Inflammatory macrophage treated with lipopolysaccharide for 4 hours (primary cell): ENCODE measurements at places on chromosomes 2 and 18.
A peak's percentile ranks its signal among the peaks of the same experiment; 100 is the strongest.

GRCh38 chr18:79872527-79873444 lies 75.0 kb downstream of the KCNG2 start:
- no peak for DNase-seq

GRCh38 chr2:42112418-42112817 lies 56.7 kb upstream of the EML4 start:
- peak; percentile 57 for DNase-seq

- no peak for DNase-seq
These were observed 553 bp downstream of the TIGD1 start for GRCh38 chr2:232549655-232550353.

GRCh38 chr2:73141896-73142295 lies 29.1 kb upstream of the RAB11FIP5 start:
- DNase-seq = peak; percentile 40

- DNase-seq = peak; percentile 19
These were observed 173.4 kb upstream of the TRIB2 start for GRCh38 chr2:12543076-12543977.

DNA sequence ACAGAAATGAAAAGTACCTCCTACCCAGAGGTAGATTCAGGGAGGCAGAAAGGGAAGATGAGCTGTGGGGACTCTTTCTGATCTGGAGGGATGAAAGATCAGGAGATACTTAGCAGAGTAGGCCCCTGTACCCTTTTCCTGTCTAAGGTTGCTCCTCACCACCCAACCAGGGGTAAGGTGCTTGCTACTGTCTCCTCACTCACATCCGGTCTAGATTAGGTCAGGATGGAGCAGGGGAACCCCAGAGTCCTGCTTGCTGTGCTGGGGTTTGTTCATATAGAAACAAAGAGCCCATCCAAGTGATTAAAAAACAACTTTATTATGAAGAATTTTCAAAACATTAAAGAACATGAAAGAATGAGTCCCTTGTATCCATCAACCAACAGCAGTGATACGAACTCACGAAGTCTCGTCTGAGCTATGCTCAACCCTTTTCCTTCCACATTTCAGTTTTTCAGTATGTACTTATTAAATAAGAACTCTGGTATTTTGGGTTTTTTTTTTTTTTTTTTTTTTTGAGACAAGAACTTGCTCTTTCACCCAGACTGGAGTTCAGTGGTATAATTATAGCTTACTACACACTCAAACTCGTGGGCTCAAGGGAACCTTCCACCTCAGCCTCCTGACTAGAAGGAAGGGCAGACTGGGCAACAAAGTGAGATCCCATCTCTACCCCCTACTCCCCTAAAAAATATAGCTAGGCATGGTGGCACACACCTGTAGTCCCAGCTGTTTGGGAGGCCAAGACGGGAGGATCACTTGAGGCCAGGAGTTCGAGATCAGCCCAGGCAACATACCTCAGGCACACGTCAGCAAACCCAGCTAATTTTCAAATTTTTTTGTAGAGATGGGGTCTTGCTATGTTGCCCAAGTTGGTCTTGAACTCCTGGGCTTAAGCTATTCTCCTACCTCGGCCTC lies 28.5 kb upstream of the MCFD2 start:
- DNase-seq = no peak

DNA sequence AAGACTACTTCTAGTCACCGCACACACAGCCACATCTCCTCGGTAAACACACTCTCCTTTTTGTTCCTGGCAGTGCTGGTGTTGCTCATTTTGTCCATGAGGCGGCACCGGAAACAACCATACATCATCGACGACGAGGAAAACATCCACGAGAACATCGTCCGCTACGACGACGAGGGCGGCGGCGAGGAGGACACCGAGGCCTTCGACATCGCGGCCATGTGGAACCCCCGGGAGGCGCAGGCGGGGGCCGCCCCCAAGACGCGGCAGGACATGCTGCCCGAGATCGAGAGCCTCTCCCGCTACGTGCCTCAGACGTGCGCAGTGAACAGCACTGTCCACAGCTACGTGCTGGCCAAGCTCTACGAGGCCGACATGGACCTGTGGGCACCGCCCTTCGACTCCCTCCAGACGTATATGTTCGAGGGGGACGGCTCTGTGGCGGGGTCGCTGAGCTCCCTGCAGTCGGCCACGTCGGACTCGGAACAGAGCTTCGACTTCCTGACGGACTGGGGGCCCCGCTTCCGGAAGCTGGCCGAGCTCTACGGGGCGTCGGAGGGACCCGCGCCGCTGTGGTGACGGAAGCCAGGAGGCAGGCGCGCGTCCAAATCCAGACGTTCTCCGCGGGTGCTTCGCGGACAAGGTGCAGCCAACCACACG lies 221.0 kb downstream of the CDH20 start:
- DNase-seq = peak; percentile 8

- DNase-seq = peak; percentile 27
These were observed 150.6 kb downstream of the RTN4 start for GRCh38 chr2:54899576-54900200.

GRCh38 chr18:31491586-31491985 lies 6.4 kb upstream of the DSG2 start:
- DNase-seq = no peak

DNA sequence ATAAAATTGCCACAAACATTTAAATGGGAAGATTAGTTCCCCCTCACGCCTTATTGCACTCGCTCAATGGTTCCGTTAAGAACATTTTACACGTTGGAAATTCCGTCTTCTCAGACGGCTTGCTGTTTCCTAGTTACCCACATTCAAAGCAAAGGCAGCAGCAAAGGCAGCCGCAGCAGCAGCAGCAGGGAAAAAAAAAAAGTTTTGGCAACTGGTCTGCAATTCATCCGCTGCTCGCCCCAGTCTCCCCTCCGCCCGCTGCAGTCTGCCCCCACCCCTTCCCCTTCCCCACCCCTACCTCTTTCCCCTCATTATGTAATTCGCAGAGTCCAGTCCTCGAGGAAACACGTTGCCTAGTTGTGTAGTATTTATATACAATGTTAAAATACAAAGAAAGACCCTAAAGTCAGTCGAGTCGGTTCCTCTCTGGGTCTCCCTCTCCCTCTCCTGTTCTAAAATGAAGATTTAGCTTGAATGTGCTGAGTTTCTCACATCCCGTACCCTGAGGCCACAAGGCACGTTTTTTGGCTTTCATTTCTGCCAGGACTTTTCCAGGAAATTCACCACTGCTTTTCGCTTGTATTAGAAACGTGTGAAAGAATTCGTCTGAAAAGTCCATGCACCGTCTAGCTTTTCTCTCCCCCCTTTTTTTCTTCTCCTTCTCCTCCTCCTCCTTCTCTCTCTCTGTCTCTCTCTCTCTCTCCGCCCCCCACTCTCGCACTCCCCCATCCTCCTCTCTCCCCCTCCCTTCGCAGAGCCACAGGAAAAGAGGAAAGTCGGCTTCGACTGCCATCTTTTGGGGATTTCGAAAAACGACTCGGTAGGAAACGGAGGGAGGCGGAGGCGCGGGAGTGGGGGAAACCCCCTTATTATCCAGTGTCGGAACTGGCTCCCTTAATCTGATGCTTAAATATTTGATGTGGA lies 140.0 kb downstream of the MEIS1 start:
- peak; percentile 58 for DNase-seq

DNA sequence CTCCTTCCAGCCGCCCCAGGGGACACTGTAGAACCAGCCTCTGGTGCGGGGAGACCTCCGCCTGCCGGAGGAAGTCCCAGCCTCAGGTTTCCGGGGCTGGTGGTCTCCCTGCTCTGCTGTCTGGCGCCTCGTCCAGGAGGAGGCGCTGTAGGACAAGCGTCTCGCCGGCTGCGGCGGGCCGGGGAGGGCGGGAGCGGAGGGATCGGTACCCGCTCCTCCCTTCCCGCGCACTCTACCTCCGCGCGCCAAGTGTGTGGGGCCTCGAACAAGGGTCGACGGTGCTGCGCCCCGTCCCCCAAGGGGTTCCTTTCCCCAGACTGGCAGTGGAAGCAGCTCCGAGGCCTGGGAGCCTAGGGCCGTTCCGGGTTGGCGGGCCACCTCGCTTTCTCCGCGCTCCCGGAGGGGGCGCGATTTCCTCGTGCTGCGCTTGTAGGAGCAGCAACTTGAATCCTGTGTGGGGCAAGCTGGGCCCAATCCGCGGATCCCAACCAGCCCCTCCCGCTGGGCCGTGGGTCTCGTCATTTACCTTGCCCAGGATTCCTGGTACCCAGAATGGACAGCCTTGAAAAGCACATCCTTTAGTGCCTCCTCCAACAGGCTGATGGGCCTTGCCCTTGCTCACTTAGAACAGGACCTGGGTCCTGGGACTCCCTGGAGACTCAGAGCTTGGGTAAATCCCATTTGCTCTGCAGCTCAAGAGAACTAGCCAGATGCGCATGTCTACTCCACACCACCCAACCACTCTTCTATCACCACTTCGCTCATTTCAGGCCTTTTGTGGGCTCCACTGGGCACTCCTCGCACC lies 10.6 kb upstream of the HOXD4 start:
- peak; percentile 27 for DNase-seq

GRCh38 chr18:63191413-63191812 lies 128.2 kb downstream of the BCL2 start:
- no peak for DNase-seq

DNA sequence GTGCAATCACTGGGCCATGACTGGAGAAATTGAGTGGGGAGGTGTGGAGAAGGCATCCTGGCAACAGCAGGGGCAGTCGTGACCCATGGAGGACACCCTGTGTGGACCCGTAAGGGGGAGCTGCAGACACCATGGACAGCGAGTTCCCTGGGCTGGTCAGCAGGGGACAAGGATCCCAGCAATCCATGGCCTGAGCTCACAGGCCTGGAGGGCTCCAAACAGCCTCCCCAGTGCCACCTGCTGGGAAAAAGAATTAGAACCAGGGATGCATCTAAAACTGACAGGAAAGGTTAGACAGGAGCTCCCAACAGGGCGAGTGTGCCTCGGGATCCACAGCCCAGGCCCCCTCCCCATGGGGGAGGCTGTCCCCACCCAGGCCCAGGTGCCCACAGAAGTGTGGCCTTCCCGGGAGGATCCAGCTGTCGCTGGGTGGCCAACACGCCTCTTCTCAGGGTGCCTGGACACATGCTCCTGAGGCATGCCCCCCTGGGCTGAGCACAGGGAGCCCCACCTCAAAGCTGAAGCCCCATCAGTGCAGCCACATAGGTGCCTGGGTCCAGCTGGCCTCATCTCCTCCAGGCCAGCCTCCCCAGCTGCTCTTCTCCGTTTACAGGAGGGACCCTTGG lies 20.5 kb upstream of the KIF1A start:
- DNase-seq = peak; percentile 31

GRCh38 chr2:43790147-43790546 lies 16.3 kb downstream of the DYNC2LI1 start:
- no peak for DNase-seq

GRCh38 chr2:108536911-108537310 lies 2.6 kb downstream of the LIMS1 start:
- DNase-seq = no peak

DNA sequence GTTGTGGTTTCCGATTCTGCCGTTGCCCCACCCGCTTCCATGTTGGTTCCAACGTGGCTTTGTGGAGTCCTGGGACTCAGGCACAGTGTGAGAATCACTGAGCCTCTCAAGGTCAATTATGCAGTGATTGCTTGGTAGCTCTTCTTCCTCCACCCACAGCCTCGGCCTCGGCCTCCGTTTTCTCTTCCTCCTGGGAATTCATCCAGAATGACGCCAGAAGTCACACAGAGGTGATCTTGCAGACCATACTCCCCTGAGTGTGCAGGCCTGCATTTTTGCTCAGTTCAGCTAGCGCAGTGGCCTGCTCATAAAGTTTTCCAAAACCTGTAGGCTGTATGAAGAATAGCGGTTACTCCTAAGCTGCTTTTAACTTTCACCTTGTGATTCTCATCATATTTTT lies 273.3 kb downstream of the GBX2 start:
- no peak for DNase-seq
